ENCODE measurements at places on chromosomes 1 and 21.

DNA sequence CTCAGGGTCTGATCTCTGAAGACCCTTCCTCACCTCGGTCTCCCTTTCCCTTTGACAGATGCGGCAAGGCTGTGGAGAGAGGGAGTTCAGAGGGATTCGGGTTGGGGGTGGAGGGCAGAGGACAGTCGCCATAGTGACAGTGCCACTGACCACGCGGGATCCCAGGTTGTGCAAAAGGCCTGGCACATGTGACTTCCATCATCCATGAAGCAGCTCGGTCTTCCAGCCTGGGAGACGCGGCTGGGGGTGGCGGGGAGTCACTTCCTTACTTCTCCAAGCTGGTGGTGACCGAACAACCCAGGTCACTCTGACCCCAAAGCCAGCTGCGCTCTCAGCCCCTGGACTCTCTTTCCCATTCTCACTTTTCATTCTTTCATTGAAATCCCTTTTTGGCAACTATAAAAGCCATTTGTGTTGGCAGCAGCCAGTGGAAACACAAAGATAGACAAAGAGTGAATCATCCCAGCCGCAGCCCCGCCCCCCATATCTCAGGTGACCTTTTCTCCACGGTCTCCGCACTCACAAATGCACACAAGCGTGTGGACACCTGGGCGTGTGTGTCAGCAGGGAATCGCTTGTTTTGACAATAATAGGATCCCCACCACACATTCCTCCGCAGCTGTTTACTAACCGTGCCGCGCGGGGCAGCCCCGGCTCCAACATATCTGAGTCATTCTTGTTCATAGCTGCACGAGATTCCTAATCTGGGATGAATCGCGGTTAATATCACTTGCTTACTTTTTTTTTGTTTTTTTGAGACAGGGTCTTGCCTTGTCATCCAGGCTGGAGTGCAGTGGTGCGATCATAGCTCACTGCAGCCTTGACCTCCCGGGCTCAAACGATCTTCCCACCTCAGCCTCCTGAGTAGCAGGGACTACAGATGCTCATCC lies 68.3 kb downstream of the DHRS3 start:
- DNase-seq: peak; percentile 48

- DNase-seq: no peak
These were observed 27.8 kb upstream of the NFASC start for GRCh38 chr1:204842892-204843291.

- DNase-seq: no peak
These were observed 1.2 kb downstream of the ALG14 start for GRCh38 chr1:95071539-95071938.

DNA sequence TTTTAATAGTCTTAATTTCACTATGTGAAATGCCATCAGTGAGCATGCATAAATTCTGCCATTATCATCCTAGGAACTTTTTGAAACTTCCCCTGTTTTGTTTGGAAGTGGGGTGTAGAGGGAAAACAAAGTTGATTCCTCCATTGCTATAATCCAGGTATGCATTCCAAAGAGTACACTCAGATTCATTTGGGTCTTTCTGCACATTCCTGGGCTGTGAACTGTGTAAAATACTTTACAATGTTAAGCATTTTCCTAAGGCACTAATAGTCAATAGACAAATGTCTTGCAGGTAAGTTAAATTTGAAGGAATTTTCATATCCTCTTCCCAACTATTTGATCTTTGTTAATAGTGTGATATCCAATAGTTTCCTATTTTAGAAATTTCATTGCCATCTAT lies 36.2 kb downstream of the SGIP1 start:
- no peak for DNase-seq

DNA sequence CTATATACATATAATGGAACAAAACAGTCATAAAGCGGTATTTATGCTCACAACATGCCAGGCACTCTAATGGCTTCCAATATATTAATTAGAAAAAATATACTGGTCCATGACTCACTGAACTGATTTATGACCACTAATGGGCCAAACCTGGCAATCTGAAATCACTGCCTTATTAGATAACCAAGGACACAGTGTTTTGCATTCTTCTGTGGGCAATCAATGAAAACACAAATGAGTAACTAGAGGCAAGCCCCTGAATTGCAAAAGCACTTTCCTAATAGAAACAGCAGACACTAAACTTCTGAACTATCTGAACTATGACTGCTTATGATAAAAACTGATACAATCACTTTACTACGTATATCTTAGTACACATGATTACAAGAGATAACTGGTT lies 3.5 kb downstream of the GCLM start:
- DNase-seq: no peak

DNA sequence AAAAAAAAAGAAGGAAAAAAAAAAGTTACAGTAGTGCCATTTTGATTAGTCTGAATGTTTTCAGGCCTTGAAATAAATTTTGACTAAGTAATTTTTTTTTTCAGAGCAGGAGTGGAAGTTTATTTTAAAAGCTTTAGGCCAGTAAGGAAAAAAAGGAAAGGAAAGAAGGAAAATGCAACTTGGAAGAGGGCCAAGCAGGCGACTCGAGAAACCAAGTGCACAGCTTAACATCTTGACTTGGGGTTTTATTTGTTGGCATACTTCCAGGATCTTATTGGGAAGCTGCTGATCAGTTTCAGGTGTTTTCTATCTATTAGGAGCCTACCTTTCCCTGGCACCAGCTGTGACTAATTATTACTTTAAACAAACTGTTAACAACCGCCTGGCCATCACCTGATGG lies 41.7 kb downstream of the ATF3 start:
- no peak for DNase-seq

DNA sequence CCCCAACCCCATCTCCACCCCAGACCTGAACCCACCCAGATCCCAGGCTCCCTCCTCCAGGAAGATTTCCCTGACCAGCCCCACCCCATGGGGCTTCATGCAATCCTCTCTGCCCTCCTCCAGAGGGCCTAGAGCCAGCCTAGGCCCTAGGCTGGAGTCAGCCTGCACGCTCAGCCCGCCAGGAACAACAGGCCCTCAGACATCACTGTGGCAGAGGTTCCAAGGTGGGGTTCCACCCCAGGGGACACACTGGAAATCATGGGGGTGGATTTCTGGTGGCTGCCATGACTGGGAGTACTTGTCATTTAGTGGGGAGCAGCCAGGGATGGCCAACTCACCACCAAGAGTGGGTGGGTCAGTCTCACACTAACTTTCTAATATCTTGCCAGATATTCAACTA lies 122.0 kb downstream of the GLIS1 start:
- DNase-seq: no peak

DNA sequence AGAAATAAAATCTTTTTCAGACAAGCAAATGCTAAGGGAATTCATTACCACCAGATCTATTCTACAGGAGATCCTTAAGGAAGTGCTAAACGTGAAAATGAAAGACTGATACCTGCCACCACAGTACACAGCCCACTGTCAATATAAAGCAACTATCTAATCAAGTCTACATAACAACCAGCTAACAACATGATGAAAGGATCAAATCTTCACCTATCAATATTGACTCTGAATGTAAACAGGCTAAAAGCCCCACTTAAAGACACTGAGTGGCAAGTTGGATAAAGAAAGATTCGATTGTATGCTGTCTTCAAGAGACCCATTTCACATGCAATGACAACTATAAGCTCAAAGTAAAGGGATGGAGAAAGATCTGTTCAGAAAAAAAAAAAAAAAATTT lies 492.4 kb downstream of the COL11A1 start:
- DNase-seq: no peak

DNA sequence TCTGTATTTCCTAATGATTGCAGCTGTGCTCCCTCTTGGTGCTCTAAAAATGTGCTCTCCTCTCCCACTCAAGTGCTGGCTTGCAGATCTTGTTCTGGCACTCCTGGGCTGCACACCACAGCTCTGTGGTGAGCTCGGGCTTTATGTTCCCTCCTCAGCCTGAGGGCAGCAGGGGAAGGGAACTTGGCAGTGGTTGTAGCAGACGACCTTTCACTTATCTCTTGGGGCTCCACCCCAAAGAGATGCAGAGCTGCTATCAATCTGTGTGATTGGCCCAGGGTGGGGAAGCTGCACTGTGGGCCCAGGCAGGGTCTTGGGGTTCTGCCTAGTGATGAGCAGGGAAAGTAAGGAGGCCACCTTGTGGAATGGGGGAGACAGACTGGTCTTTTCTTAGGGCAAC lies 143.5 kb upstream of the GORAB start:
- peak; percentile 85 for DNase-seq

- peak; percentile 68 for DNase-seq
These were observed 758 bp upstream of the ATAD3B start for GRCh38 chr1:1470626-1471388.

GRCh38 chr1:160084771-160085321 lies 3.5 kb downstream of the KCNJ9 start:
- DNase-seq: no peak
